ENCODE measurements at places on chromosomes 7 and 10. TPM values are rescaled to one million over a fixed set of nuclear protein-coding genes. Genes with fewer than 3 reads are reported as not detected.

DNA sequence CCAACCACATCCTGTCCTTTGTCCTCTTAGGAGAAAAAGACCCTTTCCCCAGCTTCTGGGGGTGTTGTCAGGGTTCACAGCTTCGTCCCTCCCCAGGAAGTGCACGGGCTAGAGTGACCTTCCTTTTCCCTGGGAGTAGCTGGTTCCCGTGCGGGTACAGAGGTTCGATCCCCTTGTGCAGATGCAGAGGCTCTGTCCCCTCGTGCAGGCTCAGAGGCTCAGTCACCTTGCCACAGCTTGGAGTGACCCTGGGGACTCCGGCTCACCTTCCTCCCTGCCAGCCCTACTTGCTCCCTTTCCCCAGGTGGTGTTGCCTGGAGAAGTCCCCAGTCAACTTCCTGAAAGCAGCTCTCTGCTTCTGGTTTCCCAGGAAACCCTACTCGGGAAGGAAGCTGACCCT, 60.0 kb upstream of the TCERG1L start:
- no peak for DNase-seq

Gene OR2A2
- not detected for total RNA-seq

Gene SFXN4
- 13.1 TPM for total RNA-seq

DNA sequence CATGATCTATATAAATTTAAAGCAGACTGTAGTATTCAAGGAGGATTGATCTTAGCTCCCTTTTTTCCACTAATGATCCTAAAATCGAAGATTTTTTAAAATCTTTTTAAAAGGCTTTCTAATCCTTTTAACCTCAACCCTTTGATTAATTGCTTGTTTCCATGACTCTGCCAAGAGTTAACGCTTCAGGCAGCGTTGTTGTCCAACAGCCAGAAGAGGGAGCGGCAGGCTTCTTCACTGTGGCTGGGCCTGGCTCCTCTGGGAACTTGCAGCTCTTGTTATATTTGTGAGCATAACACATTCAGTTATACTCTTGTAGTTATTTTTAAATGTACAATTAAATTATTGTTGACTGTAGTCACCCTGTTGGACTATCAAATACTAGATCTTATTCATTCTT, 26.3 kb downstream of the CRCP start:
- peak; percentile 92 for DNase-seq

Gene ZNF467
- not detected for total RNA-seq

GRCh38 chr7:31906479-31907171, 163.6 kb downstream of the PDE1C start:
- DNase-seq = no peak

GRCh38 chr10:69640196-69640980, 10.3 kb downstream of the FAM241B start:
- DNase-seq = peak; percentile 18

Gene GPRIN2
- total RNA-seq = not detected

Data from GM23248 (cell line).